Activated naive CD8-positive, alpha-beta T cell treated with anti-CD3 and anti-CD28 coated beads, Interleukin-2, amount 50 U/mL, for 24 hours (primary cell): ENCODE measurements at places on chromosomes 3 and 15.

DNA sequence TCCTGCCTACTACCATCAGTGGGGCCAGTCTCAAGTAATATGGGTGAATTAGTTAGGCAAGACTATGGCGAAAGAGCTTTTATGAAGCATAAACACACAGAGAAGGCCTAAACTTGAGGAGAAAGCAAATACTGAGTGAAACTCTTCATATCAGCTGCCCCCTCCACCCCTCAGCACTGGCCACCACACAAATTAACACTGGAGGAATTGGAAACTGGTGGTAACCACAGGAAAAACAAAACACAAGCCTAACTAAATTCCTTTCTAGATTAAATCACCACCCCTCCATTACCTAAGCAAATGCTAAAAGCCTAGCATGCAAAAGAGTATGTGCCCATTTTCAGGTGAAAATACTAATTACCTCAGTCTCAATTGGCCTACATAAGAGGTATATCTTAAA lies 774.7 kb upstream of the NECTIN3 start:
- no peak for DNase-seq

- DNase-seq, result no peak
These were observed 74.7 kb upstream of the THBS1 start for GRCh38 chr15:39506146-39506545.

DNA sequence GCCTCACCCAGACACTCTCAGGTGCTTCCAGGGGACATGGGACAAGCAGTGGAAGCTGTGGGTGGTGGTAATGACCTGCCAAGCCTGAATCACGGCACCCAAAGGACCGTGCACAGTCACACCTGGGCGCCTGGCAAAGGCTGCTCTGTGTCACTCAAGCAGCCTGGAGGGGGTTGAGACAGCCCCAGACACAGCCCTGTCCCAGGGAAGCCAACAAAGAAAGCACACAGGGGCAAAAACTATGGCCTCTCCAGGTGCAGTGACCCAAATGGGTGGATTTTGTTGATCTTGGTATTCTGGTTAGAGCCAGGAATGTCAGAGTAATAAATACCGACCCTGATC lies 15.0 kb upstream of the OCA2 start:
- no peak for DNase-seq

GRCh38 chr15:60858511-60859070 lies 370.5 kb downstream of the RORA start:
- no peak for DNase-seq

DNA sequence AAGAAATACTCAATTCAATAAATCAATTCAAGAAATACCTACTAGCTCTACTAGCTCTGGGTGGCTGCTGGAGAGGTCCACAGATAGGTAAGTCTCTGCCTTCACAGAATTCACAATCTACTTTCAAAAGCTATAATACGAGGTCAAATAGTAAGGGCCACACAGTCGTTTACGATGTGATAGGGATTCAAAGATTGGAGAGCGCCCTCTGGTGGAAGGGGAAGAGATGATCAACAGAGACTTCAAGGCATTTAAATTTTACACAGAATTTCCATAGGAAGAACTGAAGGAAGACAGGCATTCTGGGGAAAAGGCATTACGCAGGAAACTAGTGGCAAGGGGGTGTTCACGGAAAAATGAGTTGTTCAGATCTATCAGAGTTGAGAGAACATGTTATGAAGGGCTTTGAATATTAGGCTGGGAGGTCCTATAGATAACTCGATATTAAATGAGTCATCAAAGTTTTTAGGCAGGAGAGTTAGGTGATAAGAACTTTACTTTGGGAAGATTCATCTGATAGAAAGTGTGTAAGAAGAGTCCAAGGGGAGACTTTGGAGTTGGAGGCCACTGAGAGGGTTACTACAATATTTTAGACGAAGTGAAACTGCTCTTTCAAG lies 128.8 kb downstream of the FRMD5 start:
- peak; percentile 73 for DNase-seq

DNA sequence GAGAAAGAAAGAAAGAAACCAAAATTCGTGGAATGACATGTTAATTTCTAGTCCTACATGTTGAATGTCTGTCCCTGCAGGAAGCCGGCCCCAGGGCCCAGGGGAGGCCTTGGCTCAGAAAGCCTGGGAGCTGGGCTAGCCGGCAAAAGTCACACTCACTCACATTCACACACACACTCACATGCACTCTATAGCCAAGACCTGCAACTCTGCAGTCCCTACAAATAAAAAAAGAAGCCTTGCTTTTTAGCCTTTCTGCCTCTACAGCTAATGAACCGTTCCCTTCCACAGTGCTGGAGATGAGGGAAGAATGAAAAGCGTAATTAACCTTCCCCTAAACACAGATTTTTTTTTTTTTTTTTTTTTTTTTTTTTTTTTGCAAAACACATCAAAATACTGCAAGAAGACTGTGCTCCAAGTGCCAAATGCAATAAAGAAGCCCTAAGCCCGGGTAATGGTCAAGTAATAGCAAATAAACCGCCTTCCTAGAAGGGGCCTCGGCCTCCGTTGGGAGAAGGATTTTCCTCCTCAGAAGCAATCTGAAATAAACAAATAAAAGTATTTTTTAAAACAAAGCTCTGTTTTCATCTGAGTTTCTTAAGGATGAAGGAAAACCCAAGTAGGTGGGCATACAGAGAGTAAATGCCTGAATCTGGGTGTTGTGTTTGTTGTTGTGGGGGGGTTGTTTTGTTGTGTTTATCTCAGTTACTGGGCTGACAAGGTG lies 4.3 kb downstream of the MECOM start:
- DNase-seq, result no peak

GRCh38 chr3:29705906-29706844 lies 425.3 kb downstream of the RBMS3 start:
- no peak for DNase-seq

GRCh38 chr15:69045802-69046201 lies 31.3 kb downstream of the NOX5 start:
- DNase-seq, result no peak
